Transverse colon (tissue), 4 donors: ENCODE measurements at places on chromosomes 3 and 15. TPM values are rescaled to one million over a fixed set of nuclear protein-coding genes. Genes with fewer than 3 reads are reported as not detected.
A peak's percentile ranks its signal among the peaks of the same experiment; 100 is the strongest.

Gene PLA2G4F
- total RNA-seq = 74.2 TPM

Gene CRABP1
- total RNA-seq = not detected

Gene ITGA11
- 0.37 TPM for total RNA-seq

Gene LYZL4
- not detected for total RNA-seq

Gene FBXL22
- 28.1 TPM for total RNA-seq

Gene NR2F2
- total RNA-seq = 11.3 TPM

Gene SNURF
- not detected for total RNA-seq

Gene EOMES
- 0.27 TPM for total RNA-seq

- no peak overlapping the region for H3K4me3 ChIP-seq
- H3K27ac ChIP-seq = no peak overlapping the region
- no peaks in the 10 kb centered on the region for H3K4me1 ChIP-seq
- no peaks in the 10 kb centered on the region for H3K36me3 ChIP-seq
- H3K27me3 ChIP-seq = no peaks in the 10 kb centered on the region
- DNase-seq = no peak
Measured at GRCh38 chr3:168952551-168952950, 711.0 kb downstream of the MECOM start.

DNA sequence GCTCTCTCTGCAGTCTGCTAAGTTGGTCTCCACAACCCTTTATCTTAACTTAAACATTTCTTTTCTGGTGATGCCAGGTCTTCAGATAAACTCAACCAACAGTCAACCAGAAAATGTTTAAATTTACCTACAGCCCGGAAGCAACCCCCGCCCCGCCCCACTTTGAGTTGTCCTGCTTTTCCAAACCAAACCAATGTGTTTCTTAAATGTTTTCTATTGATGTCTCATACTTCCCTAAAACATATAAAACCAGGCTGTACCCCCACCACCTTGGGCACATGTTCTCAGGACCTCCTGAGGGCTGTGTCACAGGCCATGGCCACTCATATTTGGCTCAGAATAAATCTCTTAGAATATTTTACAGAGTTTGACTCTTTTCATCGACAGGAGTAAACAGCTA, 13.2 kb upstream of the GPR160 start:
- no peak for DNase-seq
- no peak overlapping the region for H3K4me3 ChIP-seq
- no peaks in the 10 kb centered on the region for H3K27me3 ChIP-seq
- no peak overlapping the region for H3K27ac ChIP-seq
- no peaks in the 10 kb centered on the region for H3K36me3 ChIP-seq

DNA sequence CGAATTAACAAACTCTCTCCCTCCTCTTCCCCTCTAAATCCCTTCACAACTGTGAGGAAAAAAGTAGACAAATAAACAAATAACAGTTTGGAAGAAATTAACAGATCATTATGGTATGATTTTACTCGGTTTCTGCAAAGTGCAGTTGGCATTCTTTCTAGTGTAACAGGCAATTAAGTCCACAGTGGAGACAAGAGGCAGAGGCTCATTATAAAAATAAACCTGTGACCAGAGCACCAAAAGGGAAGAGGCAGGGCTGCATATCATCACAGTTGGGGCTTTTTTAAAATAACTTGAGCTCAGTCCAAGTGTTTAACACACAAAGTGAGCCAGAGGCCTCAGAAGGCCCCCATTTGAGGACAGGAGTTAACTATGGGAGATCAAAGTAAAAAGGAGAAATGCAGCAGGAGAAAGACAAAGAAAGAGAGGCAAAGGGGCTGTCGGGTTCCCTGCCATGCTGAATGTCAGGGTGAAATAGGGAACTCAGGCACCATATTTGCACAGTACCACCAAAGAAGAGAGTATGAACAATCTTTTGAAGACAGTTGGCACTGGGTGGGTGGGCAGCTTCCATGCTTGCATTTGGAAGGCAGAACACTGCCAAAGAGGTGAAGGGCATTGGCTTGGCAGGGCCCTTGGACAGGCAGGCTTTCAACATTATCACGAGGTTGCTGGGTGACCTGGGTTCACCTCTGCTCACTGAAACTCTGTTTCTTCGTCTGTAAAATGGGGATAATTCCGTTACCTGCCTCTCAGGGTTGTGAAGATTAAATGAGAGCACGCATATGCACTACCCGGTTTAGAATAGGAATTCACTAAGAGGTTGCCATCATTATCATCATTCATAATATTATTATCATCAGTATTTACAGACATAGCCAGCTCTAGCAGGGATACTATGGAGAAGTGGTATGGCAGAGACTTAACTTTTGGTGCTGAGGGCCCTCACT, 134.5 kb downstream of the MEX3B start:
- no peak overlapping the region for H3K4me3 ChIP-seq
- H3K4me1 ChIP-seq = peaks cover 8% of the 10 kb centered on the region
- DNase-seq = no peak
- no peaks in the 10 kb centered on the region for H3K36me3 ChIP-seq
- H3K27me3 ChIP-seq = no peaks in the 10 kb centered on the region

- H3K27ac ChIP-seq = no peak overlapping the region
- H3K4me3 ChIP-seq = no peak overlapping the region
- no peaks in the 10 kb centered on the region for H3K36me3 ChIP-seq
- H3K4me1 ChIP-seq = no peaks in the 10 kb centered on the region
Measured at GRCh38 chr15:28904003-28904402, 18.2 kb downstream of the APBA2 start.

GRCh38 chr15:58147171-58147611, 9.0 kb downstream of the AQP9 start:
- H3K4me3 ChIP-seq = no peak overlapping the region
- H3K27ac ChIP-seq = no peak overlapping the region
- H3K36me3 ChIP-seq = no peaks in the 10 kb centered on the region
- no peaks in the 10 kb centered on the region for H3K4me1 ChIP-seq
- no peak for DNase-seq

DNA sequence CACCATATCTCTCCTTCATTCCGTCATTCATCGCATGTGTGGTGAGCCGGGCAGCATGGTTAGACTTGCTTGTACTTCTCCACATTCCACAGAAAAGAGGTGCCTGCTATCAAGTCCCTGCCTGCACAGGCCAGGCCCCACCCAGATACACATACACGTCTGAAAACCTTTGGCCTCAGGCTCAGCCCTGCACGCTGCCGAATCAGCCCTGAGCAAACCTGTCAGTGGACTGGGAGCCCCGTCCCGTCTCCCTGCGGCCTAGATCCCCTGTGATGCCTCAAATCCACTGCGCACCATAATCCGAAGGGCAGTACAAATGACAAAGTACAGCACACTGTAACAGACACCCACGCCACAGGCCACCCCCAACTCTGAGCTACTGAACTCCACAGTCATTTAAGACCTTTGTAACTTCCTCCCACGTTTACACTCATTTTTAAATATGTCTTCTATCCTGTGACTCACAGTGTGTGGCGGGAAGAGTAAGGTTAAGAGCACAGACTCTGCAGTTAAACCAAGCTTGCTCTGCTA, 67.1 kb downstream of the MB21D2 start:
- H3K36me3 ChIP-seq = no peaks in the 10 kb centered on the region
- peak overlapping the region; percentile 73 for H3K27ac ChIP-seq
- H3K27me3 ChIP-seq = no peaks in the 10 kb centered on the region
- no peak overlapping the region for H3K4me3 ChIP-seq
- peaks cover 27% of the 10 kb centered on the region for H3K4me1 ChIP-seq
- DNase-seq = peak; percentile 70

- H3K36me3 ChIP-seq = no peaks in the 10 kb centered on the region
- H3K27me3 ChIP-seq = no peaks in the 10 kb centered on the region
- no peak for DNase-seq
- H3K4me1 ChIP-seq = peaks cover 50% of the 10 kb centered on the region
- peak overlapping the region; percentile 98 for H3K27ac ChIP-seq
Measured at GRCh38 chr15:50350621-50351020, 4.4 kb downstream of the GABPB1 start.

DNA sequence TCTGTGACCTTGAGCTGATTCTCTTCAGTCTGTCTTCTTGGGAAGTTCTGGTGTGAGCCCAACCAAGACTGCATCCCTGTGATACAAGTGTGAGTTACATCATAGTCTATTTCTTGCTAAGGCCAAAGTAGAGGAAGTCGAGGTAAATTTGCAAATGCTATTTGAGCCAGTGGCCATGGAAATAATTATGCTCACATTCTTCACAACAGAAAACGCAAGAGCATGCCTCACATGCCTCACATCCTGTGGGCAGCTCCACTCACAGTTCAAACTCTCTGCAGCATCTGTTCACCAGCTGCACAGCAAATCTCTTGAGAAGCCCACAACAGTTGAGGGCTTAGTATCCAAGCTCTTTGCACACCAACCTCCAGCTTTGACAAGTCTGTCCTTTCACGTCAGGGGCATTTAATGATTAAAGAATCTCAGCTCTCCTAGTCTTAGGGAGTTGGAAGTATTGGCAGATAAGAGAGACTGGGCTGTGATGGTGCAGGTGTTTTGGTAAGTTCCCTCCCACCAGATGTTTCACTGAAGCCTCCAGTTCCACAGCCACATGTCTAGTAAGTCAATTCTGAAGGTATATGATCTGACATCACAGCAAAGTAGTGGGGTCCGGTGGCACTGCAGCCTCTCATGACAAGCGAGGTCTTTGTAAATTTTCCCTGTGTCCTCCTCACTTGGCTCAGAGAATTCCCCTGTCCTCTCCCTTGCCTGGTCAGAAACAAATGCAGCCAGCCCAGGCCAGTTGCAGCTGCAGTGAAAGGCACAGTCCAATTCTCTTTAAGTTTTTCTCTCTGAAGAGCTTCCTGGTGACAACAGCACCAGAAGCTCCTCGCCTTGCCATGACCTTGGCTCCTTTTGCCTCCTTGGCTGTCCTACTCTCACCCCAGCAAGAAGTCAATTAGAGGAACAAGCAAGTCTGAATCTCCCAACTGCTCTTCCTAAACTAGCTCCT, 166.1 kb downstream of the SSR3 start:
- H3K4me1 ChIP-seq = no peaks in the 10 kb centered on the region
- no peaks in the 10 kb centered on the region for H3K27me3 ChIP-seq

GRCh38 chr3:42095540-42095939, 4.4 kb downstream of the TRAK1 start:
- no peak for DNase-seq
- no peak overlapping the region for H3K27ac ChIP-seq
- peaks cover 3% of the 10 kb centered on the region for H3K4me1 ChIP-seq
- no peak overlapping the region for H3K4me3 ChIP-seq
- H3K36me3 ChIP-seq = no peaks in the 10 kb centered on the region
- no peaks in the 10 kb centered on the region for H3K27me3 ChIP-seq

DNA sequence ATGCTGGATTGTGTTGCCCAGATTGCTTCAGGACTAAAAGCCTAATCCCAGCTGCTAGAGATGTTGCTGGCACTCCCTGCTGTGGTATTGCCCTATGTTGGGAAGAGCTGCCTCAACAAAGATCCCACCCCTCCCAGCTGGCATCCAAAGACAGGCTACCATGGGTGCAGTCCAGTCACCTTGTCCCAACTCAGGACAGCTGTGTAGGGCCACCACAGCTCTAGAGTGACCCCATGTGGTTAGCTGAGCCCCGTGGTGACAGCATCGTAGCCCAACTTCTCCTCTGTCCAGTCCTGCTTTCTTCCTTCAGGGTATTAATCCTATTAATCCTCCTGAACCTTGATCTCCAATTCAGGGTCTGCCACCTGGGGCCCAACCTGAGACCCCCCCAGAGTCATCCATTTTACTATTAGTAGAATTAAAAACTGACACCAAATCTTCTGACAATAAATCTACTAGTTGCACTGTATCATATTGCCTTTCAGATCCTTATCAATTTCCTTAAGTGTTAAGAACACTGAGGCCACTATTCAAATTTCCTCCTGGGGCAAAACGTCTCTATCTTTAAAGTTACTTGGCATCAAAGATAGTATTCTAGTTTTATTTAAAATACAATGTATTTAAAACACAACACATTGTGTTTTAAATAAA, 83.5 kb downstream of the AQP9 start:
- no peaks in the 10 kb centered on the region for H3K4me1 ChIP-seq
- H3K27ac ChIP-seq = no peak overlapping the region
- peak; percentile 18 for DNase-seq
